Fibroblast of skin of left biceps (primary cell): ENCODE measurements at places on chromosomes 7 and 10.

DNA sequence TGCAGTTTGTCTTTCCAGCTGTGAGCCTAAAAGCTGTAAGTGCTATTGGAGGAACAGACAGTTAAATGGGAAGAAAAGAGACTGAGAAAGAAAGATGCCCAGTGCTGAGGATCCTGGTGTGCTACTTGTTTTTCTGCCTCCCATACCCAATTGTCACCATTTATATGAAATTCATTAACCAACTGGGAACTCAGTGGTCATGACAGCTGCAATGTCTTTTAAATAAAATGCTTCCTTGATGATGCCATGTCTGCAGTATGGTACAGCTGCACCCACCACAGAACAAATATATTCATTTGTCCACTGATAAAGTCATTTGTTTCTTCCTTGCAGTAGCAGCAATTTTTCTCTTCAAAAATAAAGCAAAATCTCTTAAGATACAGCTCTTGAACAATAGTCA is 15.6 kb upstream of the RTKN2 start:
- DNase-seq, result no peak

- DNase-seq, result no peak
These were observed 71.1 kb downstream of the CFAP58 start for GRCh38 chr10:104424719-104425118.

DNA sequence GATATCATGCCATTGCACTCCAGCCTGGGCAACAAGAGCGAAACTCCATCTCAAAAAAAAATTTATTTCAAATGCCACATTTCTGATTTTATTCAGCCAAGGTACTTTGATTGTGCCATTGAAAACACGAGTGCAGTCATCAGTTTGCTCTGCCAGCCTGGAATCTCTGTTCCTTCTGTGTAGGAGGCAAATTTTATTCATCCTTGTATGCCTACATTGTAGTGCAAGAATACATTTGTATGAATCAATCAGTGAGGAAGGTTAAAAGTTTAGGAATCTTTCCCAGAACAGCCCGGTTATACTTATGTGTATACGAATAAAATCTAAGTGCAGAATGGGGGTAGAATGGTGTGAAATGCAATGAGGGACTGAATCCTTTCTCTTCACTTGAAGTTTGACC is 886 bp upstream of the TET1 start:
- no peak for DNase-seq

- no peak for DNase-seq
These were observed 64.1 kb downstream of the DOCK1 start for GRCh38 chr10:126969310-126969709.

- DNase-seq, result no peak
These were observed 263.0 kb upstream of the NEBL start for GRCh38 chr10:21160116-21160515.

- no peak for DNase-seq
These were observed 749.2 kb upstream of the PCDH15 start for GRCh38 chr10:55550236-55550635.
